Stimulated activated CD8-positive, alpha-beta memory T cell treated with anti-CD3 and anti-CD28 coated beads, Interleukin-4, amount 100 ng/mL, for 4 hours (primary cell): ENCODE measurements at places on chromosomes 11 and 22.

GRCh38 chr22:20565079-20565734, 57.8 kb downstream of the MED15 start:
- DNase-seq, result no peak

DNA sequence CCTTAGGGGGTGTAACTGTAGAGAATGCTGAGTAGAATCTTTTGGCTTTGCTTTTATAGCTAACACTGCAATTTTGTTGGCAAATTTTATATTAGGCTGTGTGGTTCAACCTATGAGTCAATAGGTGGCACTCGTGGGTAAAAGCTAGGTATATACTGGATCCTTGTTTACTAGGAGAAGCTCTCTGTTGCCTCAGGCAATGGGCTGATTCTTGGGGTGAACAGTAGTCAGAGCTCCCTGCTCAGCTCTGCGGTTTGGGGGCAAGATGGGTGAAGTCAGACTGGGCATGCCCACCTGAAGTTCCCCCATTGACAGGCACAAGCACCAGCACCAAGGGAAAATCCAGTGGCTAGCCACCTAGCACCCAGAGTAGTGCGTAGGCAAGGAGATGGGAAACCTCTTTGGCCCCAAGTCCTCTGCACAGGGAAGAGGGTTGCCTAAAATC, 238.7 kb downstream of the FAM181B start:
- DNase-seq, result no peak

- DNase-seq, result no peak
These were observed 66.9 kb upstream of the ARHGAP20 start for GRCh38 chr11:110779108-110779507.

GRCh38 chr11:12159351-12160099, 49.1 kb downstream of the MICAL2 start:
- DNase-seq, result no peak

GRCh38 chr11:77212314-77213007, 84.4 kb downstream of the MYO7A start:
- no peak for DNase-seq

DNA sequence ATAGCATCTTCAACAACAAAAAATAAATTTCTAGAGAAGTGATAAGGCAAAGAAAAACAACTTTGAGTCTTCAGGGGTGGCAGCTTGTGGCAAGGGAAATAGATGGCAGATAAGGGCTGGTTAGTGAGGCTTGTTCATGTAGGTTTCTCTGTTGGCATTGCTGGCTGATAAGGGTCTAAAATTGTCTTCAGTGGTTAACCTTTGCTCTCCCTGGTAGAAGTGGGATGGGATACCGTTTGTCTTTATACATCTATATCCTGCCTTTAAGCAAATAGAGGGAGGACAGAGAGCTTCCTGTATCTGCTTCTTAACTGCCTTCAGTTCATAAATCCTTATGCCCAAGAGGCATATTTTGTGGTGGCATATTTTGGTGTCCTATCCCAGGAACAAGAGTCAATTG, 57.1 kb downstream of the TRAF6 start:
- DNase-seq, result no peak

DNA sequence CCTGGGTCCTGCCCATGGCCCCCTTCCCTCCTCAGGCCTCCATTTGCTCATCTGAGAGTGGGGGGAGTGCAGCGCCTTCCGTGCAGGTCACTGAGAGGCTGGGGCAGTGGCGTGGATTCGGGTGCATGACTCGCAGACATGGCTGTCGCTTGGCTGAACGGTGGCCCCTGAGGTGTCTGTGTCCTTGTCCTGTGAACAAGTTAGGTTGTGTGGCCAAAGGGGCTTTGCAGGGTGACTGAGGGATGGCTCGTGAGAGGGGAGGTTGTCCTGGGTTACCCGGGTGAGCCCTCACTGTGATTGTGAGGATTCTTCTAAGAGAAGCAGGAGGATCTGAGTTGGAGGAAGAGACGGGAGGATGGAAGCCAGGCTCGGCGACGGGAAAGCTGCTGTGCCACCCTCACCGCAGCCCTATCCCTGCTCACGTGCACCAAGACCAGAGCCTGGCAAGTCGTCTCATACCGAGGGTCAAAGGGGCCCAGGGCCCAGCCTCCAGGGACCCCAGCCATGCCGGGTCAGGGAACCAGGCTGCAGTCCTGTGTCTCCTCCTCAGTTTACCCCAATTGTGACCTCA, 79.1 kb downstream of the KCNQ1 start:
- no peak for DNase-seq

DNA sequence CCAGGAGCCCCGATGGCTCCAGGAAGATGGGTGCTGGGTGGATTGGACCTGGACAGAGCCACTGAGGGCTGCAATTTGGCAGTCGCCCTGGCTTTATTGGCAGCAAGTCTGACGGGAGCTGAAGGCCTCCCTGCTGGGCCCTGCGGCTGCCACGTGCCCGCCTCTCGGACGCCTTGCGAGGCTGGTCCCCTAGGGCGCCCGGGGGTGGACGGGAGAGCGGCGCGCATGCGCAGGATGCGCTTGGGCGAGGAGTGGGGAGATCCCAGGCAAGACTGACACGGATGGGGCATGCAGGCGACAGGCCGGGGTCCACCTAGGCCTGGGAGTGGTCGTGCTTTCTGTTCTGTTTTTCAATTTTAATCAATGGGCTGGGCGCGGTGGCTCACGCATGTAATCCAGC, 150.0 kb downstream of the ADAMTS15 start:
- DNase-seq, result no peak

DNA sequence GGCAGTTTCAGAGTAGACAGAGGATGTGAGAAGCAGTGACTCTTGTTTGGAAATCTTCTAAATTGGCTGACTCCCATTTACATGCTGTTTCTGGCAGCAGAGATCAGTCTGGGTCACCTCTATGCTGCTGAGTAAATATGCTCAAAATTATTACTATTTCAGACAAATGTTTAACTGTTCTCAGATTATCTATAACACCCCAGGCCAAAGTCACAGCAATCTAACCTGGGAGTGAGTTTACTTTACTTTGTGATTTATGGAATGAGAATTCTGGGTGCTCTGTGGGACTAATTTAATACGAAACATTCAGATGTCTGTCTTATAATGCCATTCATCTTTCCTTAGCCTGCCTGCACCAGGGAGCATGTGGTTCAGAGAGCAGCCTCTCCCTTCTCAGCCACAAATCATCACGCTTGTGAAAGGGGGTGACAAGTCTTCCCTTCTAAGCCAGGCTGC, 282.5 kb upstream of the MPPED2 start:
- no peak for DNase-seq
